Dermis blood vessel endothelial cell (primary cell): ENCODE measurements at places on chromosomes 13 and 19. TPM values are rescaled to one million over a fixed set of nuclear protein-coding genes. Genes with fewer than 3 reads are reported as not detected.

OXGR1 gene
- total RNA-seq: not detected in 2 replicates

GRCh38 chr13:72586518-72586917 is 140.9 kb downstream of the MZT1 start:
- no peak for DNase-seq

DLL3 gene
- total RNA-seq: 0.17 and 0.28 TPM in 2 replicates

RNF225 gene
- total RNA-seq: not detected in 2 replicates

CAPN12 gene
- 0.05 TPM in 1 of 2 replicates, not detected in the other for total RNA-seq

GRCh38 chr19:21143428-21143827 is 1.6 kb downstream of the ZNF431 start:
- no peak for DNase-seq

ATXN8OS gene
- total RNA-seq: not detected in 2 replicates

CEACAM20 gene
- total RNA-seq: 0.05 TPM in 1 of 2 replicates, not detected in the other
